Body of pancreas (tissue), 4 donors: ENCODE measurements at places on chromosomes 13 and 19. TPM values are rescaled to one million over a fixed set of nuclear protein-coding genes. Genes with fewer than 3 reads are reported as not detected.

DNA sequence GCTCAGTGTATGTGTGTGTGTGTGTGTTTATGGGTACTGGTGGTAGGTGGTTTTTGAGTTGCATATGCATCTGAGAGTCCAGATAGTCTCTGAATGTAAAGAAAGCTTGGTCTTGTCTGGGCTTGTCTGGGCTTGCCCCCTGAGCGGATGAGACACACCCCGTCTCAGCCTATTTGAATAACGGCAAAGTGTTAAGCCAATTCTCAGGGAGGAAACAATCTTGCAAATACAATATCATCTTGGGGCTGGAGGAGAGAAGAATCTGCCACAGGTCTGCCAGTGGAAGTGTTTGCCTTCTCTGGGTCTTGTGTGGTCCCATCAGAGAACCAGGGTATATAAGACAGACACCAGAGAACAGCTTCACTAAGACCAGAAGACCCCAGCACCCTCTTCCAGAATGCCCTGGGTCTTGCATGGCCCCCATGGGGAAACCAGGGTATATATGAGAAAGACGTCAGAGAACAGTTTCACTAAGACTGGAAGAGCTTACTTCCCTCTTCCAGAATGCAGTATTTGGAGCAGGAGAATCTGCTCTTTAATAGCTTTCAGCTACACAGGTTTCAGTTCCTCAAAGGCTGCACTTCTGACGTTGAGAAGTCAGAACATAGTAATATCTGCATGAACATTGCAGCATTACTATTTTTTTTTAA, 13.3 kb downstream of the CD70 start:
- no peak for DNase-seq

GRCh38 chr19:47729468-47729798, 15.9 kb upstream of the NOP53 start:
- peak; percentile 80 for DNase-seq

DNA sequence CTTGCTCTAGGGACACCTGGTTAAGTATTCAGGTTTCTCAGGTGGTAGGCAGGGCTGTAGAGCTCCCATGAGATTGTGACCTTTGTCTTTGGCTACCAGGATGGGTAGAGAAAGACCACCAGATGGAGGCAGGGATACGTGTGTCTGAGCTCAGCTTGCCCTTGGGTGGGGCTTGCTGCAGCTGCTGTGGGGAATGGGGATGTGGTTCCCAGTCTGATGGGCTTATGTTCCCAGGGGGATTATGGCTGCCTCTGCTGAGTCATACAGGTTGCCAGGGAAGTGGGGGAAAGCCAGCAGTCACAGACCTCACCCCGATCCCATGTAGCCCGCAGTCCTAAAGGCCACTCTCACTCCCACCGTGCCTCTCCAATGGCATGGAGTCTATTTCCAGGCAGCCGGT, 659.9 kb upstream of the KLF12 start:
- no peak for DNase-seq

- DNase-seq, result peak; percentile 96
Observed at GRCh38 chr19:46788262-46788967, at the start of gene SLC1A5. TSS of gene SLC1A5 (minus strand) at chr19:46788594. CDS start at chr19:46787965, 629 bp downstream.

- DNase-seq, result no peak
Observed at GRCh38 chr13:38309397-38309796, 40.3 kb upstream of the UFM1 start.

GRCh38 chr13:23007426-23007825, 173.4 kb upstream of the SGCG start:
- no peak for DNase-seq

DNA sequence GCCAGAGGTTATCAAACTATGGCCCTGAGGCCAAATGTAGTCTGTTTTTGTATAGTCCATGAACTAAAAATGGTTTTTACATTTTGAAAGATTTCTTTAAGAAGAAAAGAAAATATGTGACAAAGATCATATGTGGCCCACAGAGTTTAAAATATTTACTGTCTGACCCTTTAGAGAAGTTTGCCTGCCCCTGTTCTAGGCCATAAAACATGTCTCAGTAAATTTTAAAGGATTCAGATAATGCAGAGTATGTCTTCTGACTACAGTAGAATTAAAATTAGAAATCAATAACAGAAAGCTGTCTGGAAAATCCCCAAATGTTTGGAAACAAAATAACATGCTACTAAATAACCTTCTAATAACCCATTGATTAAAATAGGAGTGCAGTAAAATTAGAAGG, 86.3 kb downstream of the KCNRG start:
- DNase-seq, result no peak

GRCh38 chr13:110012102-110012739, 225.8 kb upstream of the IRS2 start:
- peak; percentile 17 for DNase-seq

- DNase-seq, result no peak
Observed at GRCh38 chr13:30107121-30107520, 200.2 kb downstream of the KATNAL1 start.

- no peak for DNase-seq
Observed at GRCh38 chr19:1494115-1494815, 3.3 kb downstream of the REEP6 start.

- peak; percentile 42 for DNase-seq
Observed at GRCh38 chr19:2719920-2720776, 1.0 kb downstream of the DIRAS1 start.

- DNase-seq, result no peak
Observed at GRCh38 chr19:42261763-42262162, 6.8 kb upstream of the ERF start.

- DNase-seq, result no peak
Observed at GRCh38 chr13:99416411-99417121, 84.7 kb upstream of the TM9SF2 start.

DNA sequence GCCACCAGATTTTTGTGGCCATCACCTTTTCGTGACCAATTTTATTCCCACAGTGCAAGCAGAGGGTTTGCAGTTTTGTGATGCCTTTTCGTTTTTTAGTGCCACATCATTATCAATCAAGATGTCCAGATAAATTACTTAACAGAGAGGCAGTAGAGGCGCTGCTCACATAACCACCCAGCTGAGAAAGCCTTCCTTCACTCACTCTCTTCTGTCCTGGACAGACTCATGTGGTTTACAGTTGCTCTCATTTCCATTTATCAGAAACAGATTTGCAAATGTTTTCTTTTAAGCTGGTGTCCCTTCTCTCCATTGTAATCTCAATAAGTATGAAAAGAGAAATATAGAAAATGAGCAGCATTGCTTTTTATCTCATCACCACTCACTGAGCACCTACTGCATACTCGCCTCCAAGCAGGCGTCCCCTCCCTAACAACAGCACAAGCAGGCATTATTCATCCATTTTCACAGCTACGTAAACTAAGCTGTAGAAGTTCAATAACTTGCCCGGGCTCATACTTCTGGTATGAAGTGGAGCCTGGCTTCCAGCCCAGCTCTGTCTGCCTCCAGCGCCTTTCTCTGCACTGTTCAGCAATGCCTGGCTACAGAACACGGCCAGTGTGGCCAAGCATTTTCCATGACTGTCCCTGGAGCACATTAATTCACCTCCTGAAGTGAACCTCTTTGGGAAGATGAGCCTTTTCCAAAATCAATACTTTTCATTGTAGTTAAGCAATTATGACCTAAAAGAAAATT, 34.6 kb upstream of the KATNAL1 start:
- peak; percentile 84 for DNase-seq

DNA sequence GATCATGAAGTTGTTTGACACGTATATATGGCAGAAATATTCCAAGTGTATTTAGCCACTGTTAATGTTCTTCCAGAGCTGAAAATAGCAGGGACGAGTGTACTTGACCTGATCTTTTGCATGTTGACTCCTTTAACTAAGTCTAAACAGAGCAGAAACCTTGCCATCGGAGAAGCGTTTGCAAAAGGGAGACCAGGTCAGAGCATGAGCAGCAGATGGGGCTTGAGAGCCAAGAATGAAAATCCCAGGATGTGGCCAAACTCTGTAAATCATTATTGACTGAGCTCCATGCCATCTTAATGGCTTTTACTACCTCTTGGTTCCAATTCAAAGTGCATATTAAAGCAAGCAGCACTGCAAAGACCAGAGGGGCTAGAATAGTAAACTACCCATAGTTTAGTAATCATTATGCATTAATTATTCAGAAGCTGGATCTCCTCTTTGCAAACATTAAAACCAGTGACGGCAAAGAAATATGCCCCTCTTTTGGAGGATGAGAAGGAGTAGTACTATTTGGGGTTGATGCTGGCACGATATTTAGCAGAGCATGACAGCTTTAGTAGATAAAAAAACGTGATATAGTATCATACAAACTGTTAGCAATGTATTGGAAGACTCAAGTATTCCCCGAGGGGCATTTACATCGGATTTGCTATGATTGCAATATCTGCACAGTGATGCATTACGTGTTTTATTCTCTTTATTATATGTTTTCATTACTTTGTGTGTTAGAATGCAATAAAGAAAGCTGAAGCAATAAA, 55.7 kb downstream of the FAM216B start:
- DNase-seq, result peak; percentile 41

- no peak for DNase-seq
Observed at GRCh38 chr13:33535061-33535460, 249.5 kb upstream of the STARD13 start.

DNA sequence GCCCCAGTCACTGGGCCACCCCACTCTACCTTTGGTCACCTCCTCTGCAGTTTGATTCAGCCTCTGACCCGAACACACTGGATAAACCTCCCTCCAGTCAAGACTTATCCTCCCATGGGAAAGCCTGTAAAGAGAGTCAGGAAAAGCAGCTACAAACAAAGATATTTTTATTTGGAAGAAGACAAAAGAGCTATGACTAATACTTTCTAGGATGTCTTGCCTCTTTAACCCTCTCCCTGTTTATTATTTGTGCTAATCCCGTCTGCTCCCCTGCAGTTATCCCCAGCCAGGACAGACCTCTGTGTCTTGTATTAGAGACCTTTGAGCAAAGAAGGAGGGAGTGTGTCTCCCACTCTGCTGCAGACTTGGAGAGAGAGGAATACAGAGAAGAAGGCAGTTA, 178.3 kb downstream of the EFNB2 start:
- DNase-seq, result no peak

- no peak for DNase-seq
Observed at GRCh38 chr13:106101201-106101600, 434.3 kb downstream of the EFNB2 start.

DNA sequence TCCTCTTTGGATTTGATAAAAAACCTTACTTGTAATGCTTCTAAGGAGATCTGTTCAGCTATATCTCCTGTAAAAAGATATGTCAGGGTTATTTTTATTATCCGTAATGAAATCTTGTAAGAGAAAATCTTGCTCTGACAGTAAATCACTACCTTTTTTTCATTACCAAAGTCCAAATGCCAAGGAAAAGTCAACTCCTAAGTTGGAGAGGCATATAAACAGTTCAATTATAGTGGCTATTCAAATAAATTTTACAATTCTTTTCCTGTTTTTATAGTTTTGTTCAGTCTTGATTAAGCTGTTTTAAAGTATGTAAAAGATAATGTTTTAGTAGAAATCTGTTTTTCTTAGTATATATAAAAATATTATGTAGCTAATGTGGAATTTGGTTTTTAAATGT, 9.0 kb downstream of the KCTD4 start:
- no peak for DNase-seq

- peak; percentile 46 for DNase-seq
Observed at GRCh38 chr13:33208290-33209220, 77.0 kb downstream of the STARD13 start.

- no peak for DNase-seq
Observed at GRCh38 chr13:42864952-42865767, 83.8 kb downstream of the FAM216B start.

CGB1 gene
- total RNA-seq, result not detected

ZNF470 gene
- total RNA-seq, result 1.3 TPM

TUBA3C gene
- total RNA-seq, result not detected

ITM2B gene
- 254 TPM for total RNA-seq

FSD1 gene
- not detected for total RNA-seq

ZNF69 gene
- total RNA-seq, result 14.8 TPM

ZNF415 gene
- total RNA-seq, result 6.9 TPM

CCDC106 gene
- 15.0 TPM for total RNA-seq

ZNF541 gene
- under 0.01 TPM for total RNA-seq

CEACAM3 gene
- not detected for total RNA-seq
